ENCODE measurements at places on chromosomes 7 and 10.

- DNase-seq: no peak
These were observed 130.3 kb downstream of the HECW1 start for GRCh38 chr7:43242628-43243255.

DNA sequence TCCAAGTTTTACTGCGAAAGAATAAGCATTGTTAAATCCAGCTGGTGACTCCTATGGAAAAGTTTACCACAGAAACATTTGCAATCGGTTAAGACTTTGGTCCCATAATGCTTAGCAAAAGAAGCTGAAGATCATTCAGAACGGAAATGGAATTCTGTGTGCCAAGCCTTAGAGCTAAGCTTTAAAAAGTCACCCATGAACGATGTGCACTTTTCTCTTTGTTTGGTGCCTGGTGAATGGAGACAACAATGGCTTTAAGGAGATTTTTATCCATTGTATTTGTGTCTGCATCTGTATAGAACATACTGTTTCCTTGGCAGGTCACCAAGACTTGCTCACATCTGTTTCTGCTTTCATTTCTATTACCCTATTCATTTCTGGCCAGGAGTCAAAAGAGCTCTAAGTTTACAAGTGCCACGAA, 26.3 kb upstream of the COL1A2 start:
- DNase-seq: no peak

- no peak for DNase-seq
These were observed 542 bp downstream of the FBXL13 start for GRCh38 chr7:103073989-103074518.

DNA sequence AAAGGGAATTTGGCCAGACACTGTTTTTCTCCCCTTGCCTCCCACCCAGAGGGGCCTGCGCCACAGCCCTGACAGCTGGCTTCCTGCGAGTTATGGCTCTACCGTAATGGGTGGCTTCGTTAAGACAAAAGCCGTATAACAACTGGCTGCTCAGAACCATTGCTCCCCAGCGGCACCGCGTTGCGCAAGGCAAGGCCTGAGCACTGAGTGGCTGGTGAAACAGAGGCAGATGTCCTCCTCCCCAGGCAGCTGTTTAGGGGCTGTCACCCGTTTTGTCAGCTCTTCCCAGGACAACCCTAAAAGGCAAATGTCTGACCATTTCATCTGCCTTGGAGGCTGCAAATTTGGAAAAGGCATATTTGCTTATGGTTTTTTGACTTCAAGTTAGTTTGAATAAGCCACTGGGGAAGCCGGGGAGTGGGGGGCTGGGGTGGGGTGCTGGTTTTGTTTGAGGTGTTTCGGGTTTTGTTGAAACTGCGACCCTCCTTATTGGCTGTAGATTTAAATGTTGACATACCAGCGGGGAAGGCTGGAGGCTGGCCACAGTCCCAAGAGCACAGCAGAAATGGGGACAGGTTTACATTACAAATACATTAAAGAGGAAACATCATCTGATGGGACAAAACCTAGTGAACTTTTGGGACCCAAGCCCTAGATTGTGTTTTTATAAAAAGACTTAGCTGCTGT, 681 bp upstream of the SPOCK2 start:
- peak; percentile 65 for DNase-seq

DNA sequence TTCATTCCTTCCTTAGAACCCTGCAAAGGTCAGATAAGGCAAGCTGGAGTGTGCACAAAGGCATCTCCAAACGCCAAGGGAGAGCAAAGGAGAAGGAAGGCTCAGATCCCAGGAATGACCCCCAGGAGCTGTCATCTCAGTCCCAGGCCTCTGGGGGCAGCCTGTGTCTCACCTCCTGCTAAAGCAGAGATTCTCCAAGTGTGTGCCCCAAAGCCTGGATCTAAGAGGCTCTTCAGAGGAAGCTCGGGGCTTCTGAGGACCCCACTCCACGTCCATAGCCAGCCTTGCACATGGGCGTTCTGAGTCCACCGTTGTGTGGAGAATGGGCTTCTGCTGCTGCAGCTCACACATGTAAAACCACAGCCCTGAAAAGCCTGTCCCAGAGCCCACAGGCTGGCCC, 5.1 kb upstream of the GRID1 start:
- no peak for DNase-seq

DNA sequence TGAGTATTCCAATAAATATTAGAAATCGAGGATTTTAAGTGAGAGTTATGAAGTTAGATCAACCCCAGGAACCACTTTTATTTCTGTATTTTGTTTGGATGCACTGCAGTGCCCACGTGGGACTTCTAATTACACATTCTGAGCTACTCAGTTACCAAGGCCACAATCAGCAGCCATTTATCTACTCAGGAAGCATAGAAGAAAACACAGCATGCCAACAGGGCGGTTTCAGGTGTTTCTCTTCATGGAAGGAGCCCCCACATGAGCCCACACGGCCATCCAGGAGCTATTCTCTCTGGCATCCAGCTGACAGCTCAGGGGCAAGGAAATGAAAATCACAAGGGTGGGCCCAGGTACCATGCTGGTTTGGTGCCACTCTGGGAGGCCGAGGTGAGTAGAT, 266.5 kb upstream of the MKLN1 start:
- no peak for DNase-seq

GRCh38 chr7:115368998-115369397, 447.1 kb downstream of the MDFIC start:
- no peak for DNase-seq

DNA sequence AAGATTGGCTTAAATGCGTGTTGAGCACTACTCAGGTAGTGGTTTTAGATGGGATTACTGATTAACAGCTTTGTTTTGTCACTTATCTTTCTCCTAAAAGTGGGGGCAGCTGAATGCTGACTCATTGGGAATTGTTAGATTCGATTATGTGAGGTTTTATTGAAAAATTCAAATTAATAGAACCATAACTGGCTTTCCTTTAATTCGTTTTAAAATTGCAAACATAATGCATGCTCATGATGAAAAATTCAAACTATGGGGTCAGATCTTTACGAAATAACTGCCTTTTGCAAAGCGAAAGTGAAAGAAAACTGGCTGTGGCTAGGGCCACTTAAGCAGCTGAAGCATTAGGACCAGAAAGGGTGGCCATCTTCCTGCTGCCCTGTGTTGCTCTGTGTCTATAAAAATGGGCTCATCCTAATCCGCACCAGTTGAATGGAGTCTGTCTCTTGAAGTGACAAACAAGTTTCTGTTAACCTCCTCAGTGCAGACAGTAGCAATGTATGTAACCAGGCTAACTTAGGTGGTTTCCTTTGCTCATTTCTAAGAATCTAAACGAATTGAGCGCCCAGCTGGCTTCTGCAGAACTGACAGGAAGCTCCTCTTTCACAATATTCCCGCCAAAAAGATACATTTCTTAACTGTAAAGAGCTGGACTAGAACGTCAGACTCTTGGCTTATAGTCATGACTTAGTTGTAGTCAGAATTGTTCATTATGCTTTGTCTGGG, 27.8 kb downstream of the DENND10 start:
- DNase-seq: peak; percentile 56

- DNase-seq: no peak
These were observed 100.7 kb downstream of the GNAI1 start for GRCh38 chr7:80235334-80235733.

DNA sequence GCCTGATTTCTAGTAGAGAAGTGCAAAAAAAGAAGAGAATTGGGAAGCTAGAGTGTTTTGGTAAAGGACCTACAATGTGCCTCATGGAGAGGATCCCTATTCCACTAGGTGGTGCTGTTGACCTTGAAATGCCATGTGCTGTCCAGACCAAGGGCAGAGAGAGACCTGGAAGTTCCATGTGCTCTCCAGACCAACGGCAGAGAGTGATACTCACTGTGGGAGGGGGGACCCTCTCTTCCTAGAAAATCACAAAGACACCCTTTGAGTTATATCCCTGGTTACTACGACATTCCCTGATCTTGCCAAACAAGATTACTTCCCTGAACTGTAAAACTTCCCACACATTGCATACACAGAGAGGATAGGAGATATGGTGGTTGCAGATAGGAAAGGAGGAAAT, 212.7 kb upstream of the ZNF804B start:
- DNase-seq: no peak

DNA sequence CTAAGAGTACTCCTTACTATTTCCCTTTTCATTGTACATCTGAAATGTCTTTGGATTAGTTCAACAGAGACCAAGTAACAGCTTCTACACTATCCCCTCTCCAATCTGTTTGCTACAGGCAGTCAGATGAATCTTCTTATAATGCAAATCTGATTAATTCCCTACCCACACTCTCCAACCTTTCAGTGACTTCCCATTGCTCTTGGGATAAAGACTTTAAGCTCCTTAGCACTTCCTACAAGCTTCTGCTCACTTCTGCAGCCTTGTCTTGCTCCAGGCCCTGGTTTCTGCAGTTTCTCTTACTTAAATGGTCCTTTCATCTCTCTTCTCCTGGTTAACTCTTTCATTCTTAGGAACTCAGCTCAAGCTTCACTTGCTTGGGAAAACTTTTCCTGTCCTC, 65.2 kb upstream of the FEZF1 start:
- DNase-seq: no peak

GRCh38 chr7:46492466-46492865, 571.4 kb upstream of the IGFBP3 start:
- DNase-seq: no peak

DNA sequence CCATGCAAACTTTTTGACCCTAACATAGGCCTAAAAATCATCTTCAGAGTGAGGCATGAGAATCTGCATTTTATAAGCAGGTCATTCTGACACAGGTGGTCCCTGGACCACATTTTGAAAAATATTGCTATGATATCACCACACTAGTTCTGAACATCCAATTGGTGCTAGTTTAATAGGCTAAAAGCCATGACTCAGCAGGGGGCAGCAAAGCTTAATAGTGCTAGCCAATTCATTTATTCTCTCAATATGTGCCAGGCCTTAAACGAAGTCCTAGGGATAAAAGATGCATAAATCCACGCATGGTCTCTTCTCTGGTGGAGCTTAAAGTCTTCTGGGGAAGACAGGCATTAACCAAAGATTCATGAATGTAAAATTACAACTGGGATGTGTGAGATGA, 10.2 kb upstream of the SLC25A28 start:
- no peak for DNase-seq

GRCh38 chr10:57468894-57469432, 798.7 kb downstream of the IPMK start:
- no peak for DNase-seq

DNA sequence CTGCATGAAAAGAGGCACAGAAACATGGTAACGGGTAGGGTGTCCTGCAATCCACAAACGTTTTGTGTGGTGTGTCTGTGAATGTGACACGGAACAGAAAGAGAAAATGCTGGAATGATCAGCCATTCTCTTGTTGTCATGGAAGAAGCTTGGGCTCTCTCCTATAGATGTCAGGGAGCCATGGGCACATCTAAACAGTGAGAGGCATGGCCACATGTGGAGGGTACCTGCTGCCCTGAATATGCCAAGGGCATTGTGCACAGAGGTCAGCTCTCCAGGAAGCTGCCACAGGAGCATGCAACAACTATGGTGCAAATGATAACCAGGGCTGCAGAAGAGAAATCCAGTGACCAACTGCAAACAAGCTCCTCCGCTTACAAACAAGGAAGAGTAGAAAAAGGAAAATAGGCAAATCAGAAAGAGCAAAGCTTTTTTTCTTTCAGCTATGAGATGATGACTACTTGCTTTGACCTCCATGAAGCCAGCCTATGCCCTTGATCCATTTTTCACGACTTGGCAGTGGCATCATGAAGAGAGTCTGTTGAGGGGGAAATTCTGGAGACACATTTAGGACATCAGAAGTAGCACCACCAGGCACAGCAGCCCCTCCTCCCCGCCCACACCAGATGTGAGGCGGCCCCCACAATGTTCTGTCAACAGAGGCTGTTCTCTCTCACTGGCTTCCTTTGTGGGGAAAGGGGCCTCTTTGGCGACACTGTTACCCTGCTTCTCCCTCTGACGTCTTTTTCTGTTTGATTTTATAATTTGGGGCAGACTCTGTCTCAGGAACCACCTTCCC, 4.8 kb upstream of the PDE1C start:
- no peak for DNase-seq

DNA sequence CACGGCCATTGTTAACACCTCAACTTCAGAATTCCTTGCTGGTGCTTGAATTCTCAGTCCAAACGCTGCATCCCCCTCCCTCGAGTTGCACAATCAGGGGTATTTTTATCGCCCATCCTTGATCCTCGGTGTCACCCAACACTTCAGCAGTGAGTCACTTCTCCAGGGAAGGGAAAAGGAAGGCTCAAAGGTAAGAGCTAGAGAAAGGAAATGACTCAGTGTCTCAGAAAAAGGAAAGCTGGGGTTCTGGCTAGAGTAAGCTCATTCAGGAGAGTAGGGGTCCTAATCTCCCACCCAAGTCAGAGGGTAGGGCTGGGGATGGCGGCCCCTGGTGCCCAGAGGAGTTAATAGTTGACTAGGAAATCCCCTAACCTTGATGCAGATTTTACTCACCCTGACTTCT, 39.8 kb upstream of the TRIM8 start:
- no peak for DNase-seq

DNA sequence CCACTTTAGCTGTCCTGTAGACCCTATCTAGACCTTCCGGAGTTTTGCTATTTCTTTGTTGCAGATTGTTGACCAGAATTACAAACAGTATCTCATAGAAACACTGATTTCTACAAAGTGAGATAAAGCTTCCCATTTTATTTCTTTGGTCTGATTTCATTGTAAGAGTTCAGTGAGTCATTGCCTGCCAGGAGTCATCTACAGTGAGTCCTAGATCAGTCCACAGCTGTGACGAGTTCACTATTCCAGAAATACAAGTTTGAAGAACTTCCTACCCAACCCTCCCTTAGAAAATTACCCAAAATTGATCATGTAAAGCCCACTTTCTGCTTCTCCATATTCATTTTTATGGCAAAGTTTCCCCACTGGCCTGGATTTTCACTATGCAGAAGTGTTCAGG, 905.5 kb downstream of the CNTNAP2 start:
- DNase-seq: no peak

DNA sequence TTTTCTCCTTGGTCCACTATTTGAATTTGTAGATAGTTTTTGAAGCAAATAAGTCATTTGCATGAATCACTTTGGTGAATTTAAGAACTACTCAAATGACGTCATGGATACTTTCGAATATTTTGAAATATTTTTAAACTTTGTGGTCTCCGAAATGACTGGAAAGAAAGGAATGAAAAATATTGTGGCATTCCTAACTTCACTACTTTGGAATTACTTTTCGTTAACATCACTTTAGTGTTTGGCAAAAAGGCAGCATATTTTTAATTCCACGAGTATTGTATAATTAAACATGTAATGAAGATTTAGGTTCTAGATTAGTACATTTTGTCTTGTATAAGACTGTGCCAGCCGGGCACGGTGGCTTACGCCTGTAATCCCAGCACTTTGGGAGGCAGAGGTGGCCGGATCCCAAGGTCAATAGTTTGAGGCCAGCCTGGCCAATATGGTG, 35.3 kb upstream of the ZRANB1 start:
- no peak for DNase-seq

Measured in CD4-positive, alpha-beta T cell treated with Interleukin-15 for 1 hour (primary cell).